NCI-H1105 treated with DMSO at 0.1 percent for 48 hours (cell line): ENCODE measurements at places on chromosomes 5 and 9.

DNA sequence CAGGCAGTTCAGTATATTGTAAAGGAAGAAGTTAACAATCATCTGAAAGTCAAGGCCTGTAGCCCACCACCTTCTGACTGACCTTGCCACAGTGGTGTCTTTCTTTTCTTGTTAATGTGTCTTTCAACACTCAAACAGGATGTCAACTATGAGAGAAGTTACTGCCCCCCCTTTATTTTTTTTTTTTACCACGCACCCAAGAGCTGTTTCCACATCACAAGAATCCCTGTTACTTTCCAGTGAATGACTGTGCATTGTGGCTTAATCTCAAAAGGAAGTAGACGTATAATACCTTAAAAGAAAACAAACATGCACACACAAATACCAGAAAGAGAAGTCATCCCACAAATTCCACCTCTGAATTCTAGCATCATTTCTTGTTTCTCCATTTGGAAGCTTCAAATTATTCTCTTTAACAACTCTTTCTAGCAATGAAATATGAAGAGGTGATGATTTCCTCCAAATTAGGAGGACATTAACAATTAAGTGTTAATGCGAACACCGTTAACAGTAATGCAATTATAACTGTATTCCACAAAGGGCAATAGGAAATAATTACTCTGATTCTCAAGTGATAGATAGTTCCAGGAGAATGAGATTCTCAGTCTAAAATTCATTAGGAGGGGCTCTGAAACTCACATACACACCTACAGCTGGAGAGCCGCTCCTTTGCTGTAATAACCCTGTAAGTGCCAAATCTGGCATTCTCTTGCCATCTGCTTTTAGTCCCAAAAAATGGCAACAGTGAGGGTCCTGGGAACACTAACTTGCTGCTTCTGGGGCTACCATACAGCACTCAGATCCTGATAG, 201.0 kb downstream of the EFNA5 start:
- no peak for DNase-seq

GRCh38 chr5:59792983-59793585, 100.4 kb downstream of the PDE4D start:
- no peak for DNase-seq

- DNase-seq, result peak; percentile 14
These were observed 82.0 kb downstream of the YIPF5 start for GRCh38 chr5:144088206-144089064.

- no peak for DNase-seq
These were observed 96.7 kb downstream of the SNCAIP start for GRCh38 chr5:122408592-122409224.

DNA sequence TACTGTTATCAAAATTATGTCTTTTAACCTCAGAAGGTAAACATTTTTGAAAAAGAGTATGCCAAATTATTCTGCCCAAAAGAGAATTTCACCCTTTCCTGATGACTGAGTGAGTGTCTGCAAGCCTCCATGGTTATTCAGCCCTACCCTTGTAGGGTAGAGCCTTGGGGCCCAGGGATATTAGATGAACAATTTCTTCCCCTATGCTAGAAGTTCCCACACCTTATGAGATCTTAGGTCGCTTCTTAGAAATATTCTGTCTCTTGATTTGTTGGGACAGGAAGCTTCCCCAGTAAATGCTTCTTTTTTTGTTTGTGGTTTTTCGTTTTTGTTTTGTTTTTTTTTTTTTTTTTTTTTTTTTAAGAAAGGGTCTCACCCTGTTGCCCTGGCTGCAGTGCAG, 3.1 kb downstream of the CRB2 start:
- DNase-seq, result no peak

DNA sequence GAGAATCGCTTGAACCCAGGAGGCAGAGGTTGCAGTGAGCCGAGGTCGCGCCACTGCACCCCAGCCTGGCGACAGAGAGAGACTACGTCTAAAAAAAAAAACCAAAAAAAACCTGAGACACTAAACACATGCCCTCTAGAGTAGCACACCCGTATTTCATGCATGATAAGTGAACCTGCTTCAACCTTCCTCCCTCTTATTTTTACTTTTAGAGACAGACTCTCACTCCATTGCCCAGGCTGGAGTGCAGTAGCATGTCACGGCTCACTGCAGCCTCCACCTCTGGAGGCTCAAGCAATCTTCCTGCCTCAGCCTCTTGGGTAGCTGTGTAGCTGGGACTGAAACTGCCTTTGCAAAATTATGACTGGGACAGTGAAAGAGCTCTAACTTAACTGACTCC, 17.6 kb upstream of the NANS start:
- DNase-seq, result no peak

- DNase-seq, result no peak
These were observed 2.4 kb downstream of the CARD19 start for GRCh38 chr9:93098236-93098946.

GRCh38 chr5:105956456-105957196, 1714.1 kb downstream of the EFNA5 start:
- no peak for DNase-seq
